Stimulated activated CD8-positive, alpha-beta memory T cell treated with anti-CD3 and anti-CD28 coated beads, Interleukin-4, amount 100 ng/mL, for 1 hour (primary cell): ENCODE measurements at places on chromosomes 3 and 15.

DNA sequence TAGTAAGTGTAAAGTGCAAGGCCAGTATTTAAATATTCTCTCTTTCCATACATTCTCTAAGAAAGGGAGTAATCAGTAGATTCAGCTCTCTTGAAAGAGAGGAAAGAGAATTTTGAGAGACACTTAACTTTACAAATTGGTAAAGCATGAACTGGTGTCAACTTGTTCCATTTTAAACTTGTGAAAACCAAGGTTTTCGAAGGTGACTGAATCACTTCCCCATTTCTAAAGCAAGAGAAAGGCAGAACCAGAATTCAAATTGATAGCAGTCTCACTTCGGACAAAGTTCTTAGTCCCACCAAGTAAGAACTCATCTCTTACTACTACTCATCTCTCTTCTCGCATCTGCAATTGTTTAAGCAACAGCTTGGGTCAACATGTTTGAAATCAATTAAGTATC is 22.4 kb downstream of the TJP1 start:
- no peak for DNase-seq

DNA sequence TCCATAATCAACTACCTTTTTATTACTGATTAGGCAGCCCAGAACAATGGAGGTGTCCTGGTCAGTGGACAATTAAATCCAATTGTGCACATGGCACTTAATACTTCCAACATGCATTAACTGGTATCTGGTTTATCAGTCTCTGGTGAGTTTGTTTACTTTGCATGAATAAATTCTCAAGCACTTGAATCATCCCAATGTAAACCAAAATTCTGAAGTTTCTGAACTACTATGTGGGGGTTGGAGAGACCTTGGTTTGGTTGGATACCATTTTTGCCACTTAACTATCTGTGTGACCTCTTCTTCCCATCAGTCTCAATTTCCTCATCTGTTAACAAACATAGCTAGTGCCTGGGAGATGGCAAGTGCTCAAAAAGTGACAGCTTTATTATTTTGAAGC is 70.5 kb upstream of the MAP4 start:
- no peak for DNase-seq

- DNase-seq, result no peak
These were observed 23.4 kb downstream of the SOX14 start for GRCh38 chr3:137787529-137787928.

- DNase-seq, result no peak
These were observed 29.5 kb downstream of the ATOSA start for GRCh38 chr15:52649686-52650085.

DNA sequence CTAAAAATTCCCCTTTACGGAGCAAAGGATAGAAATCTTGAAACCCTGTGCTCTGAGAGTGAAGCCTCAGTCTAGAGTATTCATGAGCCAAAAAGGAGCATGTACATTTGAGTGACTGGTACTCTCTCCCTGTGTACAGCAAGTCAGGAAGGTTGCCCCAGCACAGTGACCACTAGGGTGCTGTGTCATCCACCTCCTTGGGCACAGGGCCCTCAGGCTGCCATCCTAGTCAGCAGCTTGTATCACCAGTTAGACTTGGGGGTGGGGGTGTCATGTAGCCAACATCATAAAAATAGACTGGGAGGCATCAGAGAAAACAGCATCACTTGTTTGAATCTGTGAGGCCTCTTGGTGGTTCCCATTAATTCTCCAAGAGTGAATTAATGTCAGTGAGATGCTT is 12.0 kb downstream of the NME9 start:
- DNase-seq, result no peak

DNA sequence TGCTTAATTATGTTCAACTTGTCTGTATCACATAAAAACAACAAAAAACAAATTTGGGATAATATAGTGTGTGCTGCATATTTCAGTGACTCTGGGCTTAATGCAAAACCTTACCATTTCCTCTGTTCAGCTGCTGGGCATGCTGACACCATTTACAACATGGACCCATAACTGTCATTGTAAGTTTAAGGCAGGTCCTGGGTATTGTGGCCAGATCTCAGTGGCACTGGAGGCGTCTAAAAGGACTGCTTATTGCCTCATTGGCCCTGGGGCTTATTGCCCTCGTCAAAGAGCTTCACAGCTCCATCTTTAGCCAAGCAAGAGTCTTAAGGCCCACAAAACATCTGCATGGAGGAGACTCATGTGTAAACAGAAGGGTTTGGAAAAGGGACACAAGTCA is 390.2 kb downstream of the NR2F2 start:
- no peak for DNase-seq
